Osteocyte (in vitro differentiated cells): ENCODE measurements at places on chromosomes 5 and 9. TPM values are rescaled to one million over a fixed set of nuclear protein-coding genes. Genes with fewer than 3 reads are reported as not detected.

Gene MED7
- 9.2 and 9.3 TPM in 2 replicates for total RNA-seq

Gene LVRN
- 0.40 and 0.68 TPM in 2 replicates for total RNA-seq

Gene DRD1
- total RNA-seq: not detected in 2 replicates

Gene POLR3G
- total RNA-seq: 3.8 and 4.4 TPM in 2 replicates

Gene FBP2
- not detected in 2 replicates for total RNA-seq

Gene FOXD4
- 0.24 and 0.43 TPM in 2 replicates for total RNA-seq

Gene KIF27
- total RNA-seq: 4.2 and 6.4 TPM in 2 replicates

Gene PCDHA12
- total RNA-seq: 9.1 and 12.4 TPM in 2 replicates

Gene ANKS6
- total RNA-seq: 16.6 and 21.1 TPM in 2 replicates

Gene CCDC183
- total RNA-seq: 0.89 and 0.94 TPM in 2 replicates

Gene TEX48
- not detected in 2 replicates for total RNA-seq

Gene TRIM14
- 0.48 and 0.76 TPM in 2 replicates for total RNA-seq

Gene ANKRD34B
- not detected in 2 replicates for total RNA-seq

Gene CAMK2A
- total RNA-seq: not detected in 2 replicates

Gene COX7C
- 395 and 423 TPM in 2 replicates for total RNA-seq

Gene IFNA13
- not detected in 2 replicates for total RNA-seq

Gene MAN1B1
- total RNA-seq: 109 and 120 TPM in 2 replicates

Gene PCDHGB6
- total RNA-seq: 70.2 and 71.5 TPM in 2 replicates

Gene WDR38
- total RNA-seq: not detected in 2 replicates
